Caudate nucleus (tissue), 63 donors: ENCODE measurements at places on chromosomes 6 and 20.

DNA sequence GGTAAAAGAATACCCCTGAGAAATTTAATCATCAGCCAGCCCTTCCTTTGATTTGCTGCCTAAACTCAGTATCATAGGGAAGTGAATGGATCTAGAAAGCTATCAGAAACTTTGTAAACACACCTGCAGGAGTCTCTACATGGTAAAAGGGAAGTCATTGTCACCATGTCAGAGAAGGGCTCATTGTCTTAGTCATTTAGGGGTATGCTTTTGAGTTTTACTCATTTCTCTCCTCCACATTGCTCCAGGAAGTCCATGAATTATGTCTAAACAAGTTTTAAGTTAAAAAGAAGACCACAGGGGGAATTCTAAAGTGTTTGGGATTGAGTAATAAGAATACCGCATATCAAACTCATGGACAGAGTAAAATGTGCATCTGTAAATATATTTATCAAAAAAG, 2.5 kb downstream of the SLC17A1 start:
- no peak for DNase-seq

DNA sequence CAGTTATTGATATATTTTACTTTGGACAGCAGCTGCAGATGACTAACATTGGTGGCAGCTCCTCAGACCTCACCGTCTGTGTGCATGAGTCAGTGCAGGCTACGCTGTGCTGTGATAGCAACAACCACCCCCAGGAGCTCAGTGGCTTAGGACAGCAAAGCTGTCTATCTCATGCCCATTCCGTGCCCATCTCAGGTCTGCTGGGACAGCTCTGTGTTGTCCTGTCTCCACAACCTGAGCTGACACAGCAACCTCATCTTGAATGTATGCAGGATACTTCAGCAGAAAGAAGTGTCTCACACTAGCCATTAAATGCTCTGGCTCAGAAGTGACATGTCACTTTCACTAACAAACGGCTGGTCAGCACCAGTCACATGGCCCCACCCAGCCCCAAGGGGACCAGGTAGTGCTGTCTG, 47.7 kb downstream of the BANF2 start:
- DNase-seq = no peak

DNA sequence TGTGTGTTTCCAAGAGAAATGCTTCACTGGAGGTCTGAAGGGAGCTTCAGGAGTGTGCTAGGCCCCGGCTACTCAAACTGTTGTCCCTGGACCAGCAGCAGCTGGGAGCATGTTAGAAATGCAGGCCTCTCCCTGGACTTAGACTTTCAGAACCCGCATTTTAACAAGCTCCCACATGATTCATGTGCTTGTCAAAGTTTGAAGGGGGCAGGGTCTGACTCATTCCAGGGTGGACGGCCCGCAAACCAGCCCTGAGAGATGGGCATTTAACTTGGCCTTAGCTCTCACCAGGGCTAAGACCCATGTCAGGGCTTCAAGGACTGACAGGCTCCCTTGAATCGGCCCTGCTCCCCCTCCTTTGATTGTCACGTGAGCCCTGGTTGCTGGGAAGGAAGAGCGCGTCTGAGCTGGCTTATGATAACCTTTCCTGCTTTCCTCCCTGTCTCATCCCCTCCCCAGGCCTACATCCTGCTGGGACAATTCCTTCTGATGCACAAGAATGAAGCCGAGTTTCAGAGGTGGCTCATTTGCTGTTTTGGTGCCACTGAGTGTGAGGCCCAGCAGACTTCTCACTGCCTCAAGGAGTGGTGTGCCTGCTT, 35.5 kb downstream of the BANF2 start:
- no peak for DNase-seq

DNA sequence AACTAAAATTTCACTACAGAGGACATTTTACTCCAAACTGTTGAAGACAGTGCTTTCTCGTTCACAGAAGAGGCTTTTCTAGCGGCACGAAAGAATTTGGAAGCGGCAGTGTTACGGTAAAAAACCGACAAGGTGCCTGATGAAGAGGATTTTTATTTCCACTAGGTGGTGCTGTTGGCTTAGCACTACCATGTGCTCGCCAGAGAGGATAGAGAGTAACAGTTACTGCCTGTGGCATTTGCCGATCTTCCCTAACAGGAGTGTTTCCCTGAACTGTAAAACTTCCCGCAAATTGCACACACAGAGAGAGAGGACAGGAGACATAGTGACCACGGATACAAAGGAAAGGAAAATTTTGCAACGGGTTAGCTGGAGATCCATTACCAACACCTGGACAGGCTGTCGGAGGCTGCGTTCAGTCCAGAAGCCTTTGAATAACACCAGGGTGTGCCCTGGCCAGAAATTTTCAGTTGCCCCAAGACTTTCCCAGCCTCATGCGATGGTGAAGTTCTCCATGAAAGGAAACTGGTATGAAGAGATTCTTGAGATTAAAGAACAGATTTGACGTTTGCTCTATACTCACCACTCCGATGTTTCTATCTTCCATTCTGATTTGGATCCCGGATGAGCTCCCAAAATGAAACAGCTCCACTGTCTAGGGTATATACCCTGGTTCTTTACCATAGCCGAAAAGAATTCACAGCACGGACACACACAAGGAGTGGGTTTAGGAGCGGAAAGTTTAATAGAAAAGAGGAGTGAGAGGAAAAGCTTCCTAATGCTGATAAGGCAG, 48.1 kb downstream of the HLA-DPB1 start:
- DNase-seq = no peak

DNA sequence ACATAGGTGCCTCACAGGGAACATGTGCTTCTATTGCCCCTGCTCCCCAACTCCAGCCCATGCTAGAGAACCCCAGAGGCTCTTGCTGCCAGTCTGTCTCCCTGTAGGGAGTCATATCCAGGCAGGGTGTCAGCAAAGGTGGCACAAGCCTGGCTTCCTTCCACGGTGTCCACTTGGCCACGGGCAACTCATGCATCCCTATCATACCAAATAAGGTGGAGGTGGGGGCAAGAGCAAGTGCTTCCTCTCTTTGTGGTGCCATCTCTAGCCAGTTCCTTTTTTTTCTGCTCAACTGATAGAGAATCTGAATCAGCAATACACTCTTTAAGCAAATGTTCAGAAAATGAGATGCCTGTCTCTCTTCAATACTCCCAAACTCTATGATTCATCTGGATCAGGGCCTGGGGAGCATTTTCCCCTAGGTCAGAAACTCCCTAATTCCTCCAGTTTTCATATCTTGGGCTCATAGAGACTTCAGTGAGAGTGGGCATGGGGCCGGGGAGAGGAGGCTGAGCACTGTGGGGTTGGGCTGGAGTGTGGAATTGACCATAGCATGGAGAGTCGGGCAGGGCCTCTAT, 105.1 kb upstream of the GPR6 start:
- no peak for DNase-seq

DNA sequence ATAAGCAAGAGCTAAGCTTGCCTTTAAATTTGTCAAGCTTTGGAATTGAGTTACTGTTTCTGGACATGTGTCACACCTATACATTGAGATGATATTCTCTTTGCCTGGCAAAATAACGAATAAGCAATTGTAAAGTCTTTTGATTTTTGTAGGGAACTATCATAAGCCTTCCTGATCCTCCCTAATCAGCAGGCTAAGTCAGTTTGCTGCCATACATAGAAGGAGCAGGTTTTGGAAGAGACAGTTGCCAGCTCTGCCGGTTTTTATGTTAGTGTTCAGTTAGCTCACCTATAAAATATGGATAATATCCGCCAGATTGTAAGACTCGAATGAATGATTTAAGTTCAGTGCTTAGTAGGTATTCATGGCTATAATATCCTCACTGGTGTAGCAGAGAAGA, 34.4 kb upstream of the BCAS1 start:
- no peak for DNase-seq
